ENCODE measurements at places on chromosomes 2 and 18.

GRCh38 chr18:74446178-74446577 lies 10.9 kb downstream of the DIPK1C start:
- DNase-seq, result no peak

DNA sequence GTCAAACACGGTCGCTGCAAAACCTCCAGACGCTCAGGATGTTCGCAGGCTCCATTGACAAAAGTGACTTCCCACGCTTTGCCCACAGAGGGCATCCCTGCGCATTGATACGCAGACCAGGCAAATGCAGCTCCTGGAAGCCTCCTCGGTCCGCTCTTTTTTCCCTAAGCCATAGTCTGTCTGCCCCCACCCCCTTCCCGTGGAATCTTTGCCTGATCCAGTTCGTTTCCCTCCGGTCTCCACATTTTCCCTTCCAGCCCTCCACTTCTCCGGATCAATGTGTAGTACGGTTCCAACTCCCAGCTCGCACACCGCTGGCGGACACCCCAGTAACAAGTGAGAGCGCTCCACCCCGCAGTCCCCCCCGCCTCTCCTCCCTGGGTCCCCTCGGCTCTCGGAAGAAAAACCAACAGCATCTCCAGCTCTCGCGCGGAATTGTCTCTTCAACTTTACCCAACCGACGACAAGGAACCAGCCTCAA lies at the start of gene DCC:
DCC (plus strand) TSS at position 307 of the 481 bp plus-strand sequence. CDS start 591 bp downstream, outside the sequence.
- DNase-seq, result no peak

DNA sequence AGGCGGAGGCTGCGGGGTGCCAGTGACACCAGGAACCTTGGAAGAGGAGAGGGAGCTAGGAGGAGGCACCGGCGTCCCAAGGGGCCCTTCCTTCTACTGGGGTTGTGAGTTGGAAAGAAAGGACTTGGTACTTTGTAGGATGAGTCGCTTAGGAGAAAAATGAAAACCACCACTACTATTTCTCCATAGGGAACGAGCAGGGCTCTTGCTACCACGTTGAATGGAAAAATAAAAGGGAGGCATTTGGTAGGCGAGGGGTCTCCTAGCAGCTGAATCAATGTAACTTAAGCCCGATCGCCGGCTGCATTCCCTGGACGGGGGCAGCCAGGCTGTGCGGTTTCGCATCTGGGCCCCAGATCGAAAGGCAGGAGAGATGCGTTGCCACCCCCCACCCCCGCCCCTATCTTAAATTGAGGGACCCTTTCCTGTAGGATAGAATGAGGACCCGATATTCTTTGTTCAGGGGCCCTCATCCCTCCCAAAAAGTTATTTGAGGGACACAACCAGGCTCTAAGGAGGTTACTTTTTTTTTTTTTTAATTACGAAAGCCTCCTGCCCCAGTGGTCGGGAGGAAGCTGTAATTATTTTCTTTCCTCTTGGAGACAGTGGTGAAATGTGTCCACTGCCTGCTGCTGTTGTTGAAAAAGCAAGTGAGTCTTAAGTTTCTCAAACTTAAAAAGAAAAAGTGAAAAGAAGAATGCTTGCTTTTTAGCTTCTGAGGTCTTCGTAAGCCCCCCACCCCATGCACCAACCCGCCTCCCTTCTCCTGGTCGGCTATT lies 1.3 kb downstream of the IGFBP2 start:
- DNase-seq, result no peak

DNA sequence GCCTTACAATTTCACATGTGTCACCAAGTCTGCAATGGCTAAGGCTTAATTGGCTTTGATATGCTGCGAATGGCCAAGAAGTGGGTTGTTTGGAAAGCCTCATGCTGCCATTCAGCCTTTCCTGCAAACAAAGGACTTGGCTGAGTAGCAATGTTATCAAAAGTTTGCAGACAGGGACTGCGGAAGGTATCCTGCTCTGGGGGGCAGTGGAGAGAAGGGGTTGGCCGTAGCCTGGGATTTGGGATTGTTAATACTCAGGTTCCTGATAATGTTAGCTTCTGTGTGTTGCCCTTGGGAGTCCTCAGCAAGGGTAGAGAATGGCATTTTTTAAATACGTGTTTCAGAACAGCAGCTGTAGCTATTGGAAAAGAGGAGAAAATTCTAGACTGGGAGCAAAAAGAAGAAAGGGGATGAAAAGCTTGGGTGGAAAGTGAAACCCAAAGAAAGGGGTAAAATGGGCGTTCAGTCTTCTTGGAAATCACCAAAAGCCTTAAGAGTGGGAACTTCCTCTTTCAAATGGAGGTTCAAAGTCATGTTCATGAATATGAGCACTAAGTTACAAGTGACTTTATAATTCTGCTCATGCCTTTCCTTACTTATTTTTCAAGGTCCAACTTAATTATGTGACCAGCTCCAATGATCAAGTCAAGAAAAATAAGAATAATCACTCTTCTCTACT lies 325.1 kb downstream of the RNF144A start:
- no peak for DNase-seq

GRCh38 chr2:128525653-128526052 lies 207.0 kb upstream of the HS6ST1 start:
- DNase-seq, result no peak

DNA sequence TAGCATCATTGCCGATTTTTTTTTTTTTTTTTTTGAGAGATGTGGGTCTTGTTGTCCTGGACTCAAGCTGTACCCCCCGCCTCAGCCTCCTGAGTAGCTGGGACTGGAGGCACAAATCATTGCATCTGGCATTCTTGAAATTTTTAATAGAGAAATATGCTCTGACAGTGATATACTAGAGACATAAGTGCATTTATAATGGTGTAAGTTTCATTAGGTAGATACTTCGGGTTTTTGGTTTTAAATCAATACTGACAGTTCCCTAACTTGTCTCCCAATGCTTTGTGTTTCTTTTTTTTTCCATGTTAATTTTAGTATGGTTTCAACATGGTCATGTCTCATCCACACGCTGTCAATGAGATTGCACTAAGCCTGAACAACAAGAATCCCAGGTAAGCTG lies 138.7 kb downstream of the PRPF40A start:
- DNase-seq, result no peak

Data from cortex of kidney (tissue), 1 donor.